KBM-7 (cell line): ENCODE measurements at places on chromosomes 16 and 17.
A peak's percentile ranks its signal among the peaks of the same experiment; 100 is the strongest.

GRCh38 chr16:76653390-76654026 is 376.3 kb downstream of the CNTNAP4 start:
- peak; percentile 56 for DNase-seq

DNA sequence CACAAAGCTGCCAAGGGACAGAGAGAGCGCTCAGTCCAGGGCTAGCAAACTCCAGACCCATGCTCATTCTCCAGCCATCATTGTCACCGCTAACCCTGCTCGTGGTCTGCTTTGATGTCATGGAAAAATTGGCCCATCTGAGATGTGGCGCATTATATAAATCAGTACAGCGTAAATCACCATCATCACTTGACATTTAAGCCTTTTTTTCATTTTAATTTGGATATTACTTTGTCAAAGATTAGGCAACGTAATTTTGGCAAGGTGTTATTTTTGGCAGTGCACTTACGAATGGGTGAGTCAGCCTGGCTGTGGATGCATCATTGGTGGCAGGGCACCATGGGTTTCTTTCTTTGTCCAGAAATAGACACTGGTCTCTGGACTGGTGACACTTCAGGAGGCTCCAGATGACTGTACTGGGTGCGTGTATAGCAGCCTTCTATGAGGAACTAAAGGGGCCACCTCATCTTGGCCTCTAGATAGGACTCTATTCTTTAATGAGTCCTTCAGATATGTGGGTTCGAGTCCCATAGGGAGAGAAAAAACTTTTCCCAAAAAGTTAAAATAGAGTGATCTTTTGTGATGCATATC is 166.3 kb downstream of the MSI2 start:
- no peak for DNase-seq

DNA sequence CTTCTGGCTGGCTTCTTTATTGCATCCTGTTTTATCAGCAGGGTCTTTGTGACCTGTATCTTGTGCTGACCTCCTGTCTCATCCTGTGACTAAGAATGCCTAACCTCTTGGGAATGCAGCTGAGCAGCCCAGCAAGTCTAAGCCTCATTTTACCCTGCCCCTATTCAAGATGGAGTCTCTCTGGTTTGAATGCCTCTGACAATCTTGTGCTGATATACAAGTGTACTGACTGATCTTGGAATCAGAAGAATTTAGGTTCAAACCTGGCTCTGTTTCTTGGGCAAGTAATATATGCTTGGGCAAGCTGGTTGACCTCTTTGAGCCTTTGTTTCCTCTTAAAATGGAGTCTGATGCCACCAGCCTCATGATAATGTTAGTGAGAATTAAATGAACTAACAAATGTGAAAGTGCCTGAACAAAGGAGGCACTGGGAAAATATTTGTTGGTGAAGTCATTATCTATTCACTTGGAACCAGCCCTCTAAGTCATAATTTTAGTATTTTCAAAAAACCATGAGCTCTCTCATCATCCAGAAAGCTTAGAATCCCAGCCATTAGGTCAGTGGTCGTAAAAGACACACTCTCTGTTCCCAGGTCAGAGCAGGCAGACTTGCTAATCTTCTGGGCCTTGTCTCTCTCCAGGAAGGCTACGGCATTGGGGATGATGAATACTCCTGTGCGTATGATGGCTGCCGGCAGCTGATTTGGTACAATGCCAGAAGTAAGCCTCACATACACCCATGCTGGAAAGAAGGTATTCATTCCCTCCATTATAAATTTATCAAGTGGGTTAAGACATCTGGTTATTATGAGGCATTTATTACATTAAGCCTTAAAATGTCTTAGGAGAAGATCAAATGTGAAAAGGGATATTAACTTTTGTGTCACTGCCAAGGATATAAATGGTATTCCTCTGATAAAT is 18.1 kb upstream of the ARL2BP start:
- DNase-seq = no peak

DNA sequence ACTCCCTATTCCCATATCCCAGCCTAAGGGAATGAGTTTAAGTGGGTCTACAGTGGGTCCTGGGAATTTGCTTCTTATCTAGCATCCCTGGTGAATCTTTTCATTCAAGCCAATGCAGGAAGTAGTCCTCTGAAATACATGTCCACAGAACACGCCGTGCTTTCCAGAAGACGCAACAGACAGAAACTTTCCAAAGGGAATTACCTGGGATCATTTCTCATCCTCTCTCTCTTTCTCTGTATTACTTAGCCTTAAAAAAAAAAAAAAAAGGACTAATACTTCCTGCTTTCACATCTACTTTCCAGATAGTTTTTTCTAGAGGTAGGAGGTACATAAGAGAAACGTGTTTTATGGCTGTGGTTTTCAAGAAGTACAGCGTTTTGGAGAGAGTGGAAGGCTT is 499.0 kb downstream of the MAF start:
- DNase-seq = peak; percentile 55

DNA sequence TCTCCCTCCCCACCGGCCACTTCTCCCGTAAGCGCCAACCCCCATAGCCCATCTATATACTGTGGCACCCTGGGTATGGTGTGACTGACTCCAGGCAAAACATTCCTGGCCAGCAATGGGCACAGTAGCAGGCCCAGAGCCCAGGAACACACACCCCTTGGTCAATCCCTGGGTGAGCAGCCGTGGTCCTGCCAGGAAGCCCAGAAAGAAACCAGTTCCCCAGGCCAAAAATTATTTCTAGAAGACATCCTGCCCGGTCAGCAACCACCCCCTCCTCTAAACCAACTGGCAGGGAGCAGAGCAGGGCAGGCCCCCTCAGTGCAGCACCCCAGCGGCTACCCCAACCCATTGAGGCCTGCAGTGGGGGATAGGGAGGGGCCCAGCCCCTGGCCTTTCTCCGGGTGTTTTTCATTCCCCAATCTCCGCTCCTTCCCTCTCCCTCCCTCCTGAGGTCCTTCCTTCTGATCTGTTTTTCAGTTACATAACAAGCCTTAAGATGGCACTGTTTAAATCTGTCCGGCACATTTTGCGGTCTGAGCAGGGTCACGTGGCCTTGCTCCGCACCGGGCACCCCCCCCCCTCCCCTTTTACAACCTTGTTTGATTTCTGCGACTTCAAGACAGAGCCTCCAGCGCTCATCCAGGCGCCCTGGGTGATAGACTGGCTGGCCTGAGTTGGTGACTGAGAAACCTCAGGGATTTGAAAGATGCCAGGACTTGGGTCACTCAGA is 2.0 kb downstream of the NPTX1 start:
- DNase-seq = peak; percentile 88

- no peak for DNase-seq
These were observed 16.2 kb downstream of the PITPNA start for GRCh38 chr17:1546292-1546922.

DNA sequence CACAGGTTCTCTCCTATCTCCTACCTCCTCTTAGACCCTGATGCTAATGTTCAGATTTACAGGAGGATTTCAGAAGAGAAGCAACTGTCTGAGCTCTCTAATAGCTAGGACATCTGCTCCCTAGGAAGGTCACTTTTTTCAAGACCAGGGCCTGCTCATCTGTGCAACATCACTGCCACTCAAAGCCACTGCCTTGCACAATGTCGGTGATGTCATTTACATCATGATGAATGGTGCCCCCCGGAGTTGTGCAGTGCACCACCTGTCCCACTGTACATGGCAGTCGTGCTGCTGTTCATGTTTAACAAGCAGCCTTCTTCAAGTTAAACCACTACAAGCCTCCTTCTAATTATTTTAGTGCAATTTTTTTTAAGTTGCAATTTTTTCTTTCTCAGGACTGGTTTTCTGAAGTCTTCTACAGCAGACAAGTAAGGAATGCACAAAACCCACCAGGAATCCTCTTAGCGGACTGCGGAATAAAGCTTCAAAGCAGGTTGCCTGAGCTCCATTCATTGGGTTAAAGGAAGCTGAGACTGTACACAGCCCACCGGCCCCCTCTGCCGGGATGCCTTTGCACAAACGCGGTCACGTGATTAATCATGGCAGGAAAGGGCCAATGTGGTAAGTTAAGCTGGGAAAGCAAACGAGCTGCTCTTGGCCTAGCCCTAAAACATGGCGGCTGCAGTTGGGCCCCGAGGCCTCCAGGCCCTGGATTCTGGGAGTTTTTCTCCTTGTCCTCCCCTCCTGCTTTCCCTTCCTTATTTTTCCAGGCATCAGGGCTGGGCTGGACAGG is 74.1 kb downstream of the MYH11 start:
- peak; percentile 16 for DNase-seq

- no peak for DNase-seq
These were observed 31.9 kb upstream of the HEATR6 start for GRCh38 chr17:60110586-60110985.
